ENCODE measurements at places on chromosomes 5 and 9.

GRCh38 chr9:130891688-130892476 is 4.7 kb downstream of the QRFP start:
- no peak for DNase-seq

DNA sequence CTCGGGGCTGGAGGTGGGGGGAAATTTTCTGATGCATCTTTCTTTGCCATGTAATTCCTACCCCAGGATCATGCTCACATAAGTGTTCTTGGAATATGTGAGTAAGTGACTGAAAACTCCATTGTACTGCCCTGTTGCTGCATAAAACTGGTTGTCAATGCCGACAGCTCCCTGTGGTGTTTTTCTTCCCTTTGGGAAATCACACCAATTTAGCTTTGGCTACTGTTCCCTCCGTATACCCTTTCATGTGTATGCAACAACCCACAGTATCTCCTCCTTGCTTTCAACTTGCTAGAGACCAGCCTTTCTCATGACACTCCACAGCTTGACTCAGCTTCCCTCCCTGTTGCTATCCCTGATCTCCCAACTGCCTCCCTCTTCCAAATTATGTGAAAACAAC is 240.6 kb downstream of the TRIM32 start:
- no peak for DNase-seq

DNA sequence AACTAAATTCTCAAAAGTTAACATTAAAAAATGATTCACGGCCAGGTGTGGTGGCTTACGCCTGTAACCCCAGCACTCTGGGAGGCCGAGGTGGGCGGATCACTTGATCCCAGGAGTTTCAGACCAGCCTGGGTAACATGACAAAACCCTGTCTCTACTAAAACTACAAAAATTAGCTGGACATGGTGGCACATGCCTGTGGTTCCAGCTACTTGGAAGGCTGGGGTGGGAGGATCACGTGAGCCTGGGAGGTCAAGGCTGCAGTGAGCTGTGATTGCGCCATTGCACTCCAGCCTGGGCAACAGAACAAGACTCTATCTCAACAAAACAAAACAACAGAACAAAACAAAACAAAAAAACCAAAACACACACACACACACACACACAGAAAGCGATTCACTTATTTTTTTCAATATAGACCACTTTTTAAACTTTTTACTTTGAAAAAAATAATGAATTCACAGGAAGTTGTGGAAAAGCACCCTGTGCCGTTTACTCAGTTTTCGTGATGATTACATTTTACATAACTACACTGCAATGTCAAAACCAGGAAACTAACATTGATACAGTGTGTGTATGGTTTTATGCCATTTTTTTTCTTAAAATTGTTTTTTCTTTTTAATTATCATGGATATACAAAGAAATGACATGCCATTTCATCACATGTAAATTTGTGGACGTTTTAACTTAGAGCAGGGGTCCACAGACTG is 73.7 kb downstream of the TENT4A start:
- DNase-seq, result no peak

DNA sequence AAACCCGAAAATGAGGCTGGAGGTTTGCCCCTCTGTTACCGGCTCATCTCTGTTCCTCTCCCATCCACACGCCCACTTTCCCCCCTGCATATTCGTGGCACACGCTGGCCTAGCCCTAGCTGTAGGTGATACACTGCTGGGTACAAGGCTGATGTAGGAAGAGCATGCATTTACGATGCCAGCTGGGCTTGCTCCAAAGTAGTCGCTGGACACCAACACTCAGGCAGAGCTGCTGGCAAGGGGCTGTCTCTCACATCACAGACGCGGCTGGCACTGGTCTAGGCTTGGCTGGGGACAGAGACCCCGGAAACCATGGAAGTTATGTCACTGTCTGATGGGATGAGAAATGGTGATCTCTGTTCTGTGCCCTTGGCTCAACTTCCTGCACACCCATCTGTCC is 9.8 kb upstream of the PHYKPL start:
- DNase-seq, result no peak

DNA sequence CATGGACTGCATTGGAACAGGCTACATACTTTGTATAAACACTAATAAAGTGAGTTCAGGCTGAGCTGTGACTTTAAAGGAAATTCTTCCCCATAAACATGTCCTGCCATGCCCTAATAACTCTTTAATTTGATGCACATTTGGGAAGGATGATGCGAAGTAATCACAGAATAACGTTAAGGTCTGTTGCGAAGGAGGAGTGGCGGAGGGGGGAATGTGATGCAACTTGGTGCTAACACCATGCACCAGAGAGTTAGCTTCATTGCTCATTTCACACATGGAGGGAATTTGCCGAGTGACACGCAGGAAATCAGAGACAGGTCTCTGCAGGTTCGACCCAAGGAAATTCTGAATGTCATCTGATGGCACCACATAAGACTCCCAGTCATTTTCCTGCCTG is 32.9 kb downstream of the SLIT3 start:
- no peak for DNase-seq

DNA sequence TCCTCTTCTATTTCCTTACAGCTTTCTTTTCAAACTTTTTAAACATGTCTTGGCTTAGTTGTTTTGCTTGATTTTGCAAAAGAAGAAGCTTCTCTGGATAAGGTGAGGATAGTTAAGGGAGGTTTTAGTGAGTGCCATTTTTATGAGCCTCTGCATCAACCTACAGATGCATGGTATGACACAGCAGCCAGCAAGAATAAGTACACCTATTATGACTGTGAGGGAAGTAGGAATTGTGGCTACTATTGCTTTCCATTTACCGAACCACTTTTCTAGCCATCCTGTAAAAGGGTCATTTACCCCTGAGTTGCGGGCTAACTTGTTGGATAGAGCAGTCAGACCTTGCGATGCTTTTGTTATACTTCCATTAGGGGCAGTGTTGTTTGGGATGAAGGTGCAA is 7.0 kb upstream of the TUT7 start:
- DNase-seq, result no peak

DNA sequence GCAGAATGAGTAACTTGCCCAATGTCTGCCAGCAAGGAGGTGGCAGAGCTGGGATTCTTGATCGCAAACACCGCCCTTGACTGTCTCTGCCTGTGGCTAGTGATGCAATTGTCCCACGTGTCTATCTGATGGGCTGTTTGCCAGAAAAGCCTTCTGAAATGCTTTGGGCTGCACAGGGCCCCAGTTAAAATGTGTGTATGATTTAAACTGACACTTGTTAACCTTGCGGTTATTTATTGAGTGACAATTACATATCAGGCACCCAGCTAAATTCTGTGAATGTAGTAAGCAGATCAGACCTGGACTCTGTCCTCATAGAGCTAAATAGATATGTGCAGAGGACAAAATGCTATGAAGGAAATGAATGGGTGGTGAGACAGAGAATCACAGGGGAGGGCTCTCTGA is 11.6 kb upstream of the IL12B start:
- peak; percentile 24 for DNase-seq

- DNase-seq, result no peak
Observed at GRCh38 chr9:125496313-125496834, 210.6 kb downstream of the MAPKAP1 start.

- no peak for DNase-seq
Observed at GRCh38 chr9:93031629-93032430, 26.7 kb upstream of the SUSD3 start.

- DNase-seq, result no peak
Observed at GRCh38 chr5:54383941-54384340, 71.6 kb upstream of the HSPB3 start.

DNA sequence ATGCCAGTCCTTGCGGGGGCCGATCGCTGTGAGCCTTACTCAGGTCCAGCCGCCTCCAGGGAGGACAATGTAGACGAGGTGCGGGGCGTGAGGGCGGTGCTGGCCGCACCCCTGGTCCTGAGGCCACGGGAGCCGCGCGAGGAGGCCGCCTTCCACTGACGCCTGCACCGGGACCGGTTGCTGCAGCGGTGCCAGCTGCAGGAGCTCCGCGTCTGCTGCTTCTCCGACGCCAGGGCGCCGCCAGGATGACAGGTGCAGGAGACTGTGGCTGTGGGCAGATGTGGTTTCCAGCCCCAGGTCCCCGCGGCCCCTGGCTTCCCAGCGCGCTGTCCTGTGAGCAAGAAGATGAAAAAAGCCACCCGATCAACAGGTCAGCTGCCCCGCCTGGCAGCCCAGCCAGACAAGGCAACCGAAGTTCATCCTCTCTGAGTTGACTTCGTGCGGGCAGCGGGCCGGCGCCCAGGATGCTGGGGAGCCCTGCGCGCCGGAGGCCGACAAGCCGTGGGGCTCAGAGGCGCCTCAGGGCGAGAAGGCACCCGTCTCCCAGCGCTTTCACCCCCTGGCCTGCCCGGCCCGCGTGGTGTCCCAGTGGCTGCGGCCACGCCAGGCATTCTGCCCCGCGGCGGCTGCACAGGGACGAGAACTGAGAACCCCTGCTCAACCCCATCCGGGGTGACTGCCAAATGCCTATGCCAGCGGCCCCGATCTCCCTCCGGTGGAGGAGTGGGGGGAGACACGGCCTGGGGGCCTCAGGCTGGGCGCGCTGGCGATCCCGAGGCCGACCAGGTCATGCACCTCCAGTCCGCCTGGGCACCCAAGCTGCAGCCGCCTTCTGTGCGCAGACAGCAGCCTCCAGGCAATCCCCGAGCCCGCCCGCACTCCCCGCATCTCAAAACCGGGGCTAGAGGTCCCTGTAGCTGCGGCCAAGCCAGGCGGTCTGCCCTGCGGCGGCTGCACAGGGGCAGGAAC is 43.4 kb upstream of the BICD2 start:
- DNase-seq, result no peak

DNA sequence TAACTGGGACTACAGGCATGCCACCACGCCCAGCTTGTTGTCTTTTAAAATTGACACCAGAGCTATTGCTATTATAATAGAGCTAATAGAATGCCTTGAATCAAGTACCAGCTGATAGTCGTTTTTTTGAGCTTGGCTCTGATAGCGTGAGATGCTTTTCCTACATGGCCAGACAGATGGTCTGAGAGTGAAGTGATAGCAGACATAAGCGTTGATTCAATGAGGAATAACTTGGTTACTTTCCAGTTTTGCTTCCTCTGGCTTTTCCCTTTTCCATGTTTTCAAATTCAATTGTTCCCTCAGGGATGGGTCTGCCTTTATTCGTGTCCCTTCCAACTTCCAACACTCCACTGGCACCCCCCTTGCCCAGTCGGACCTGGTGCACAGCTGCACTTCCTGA is 15.4 kb downstream of the AGXT2 start:
- no peak for DNase-seq

DNA sequence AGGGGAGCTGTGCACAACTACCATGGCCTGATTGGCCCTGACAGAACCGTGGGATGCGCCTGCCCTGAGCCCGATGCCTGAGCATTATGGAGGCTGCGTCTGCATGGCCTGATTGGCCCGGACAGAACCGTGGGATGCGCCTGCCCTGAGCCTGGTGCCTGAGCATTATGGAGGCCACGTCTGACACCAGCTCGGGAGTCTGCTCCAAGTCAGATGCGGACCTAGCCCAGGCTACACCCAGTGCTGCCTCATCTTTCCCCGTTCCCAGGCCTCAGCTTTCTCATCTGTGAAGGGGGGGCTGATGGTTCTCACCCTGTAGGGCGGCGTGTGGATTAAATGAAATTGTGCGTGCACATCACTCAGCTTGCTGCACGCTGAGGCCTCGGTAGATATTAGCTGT is 7.3 kb downstream of the CEP72 start:
- no peak for DNase-seq

- no peak for DNase-seq
Observed at GRCh38 chr5:24963611-24964010, 318.8 kb upstream of the CDH10 start.

Measured in H54 (cell line).